ENCODE measurements at places on chromosomes 12 and 14. TPM values are rescaled to one million over a fixed set of nuclear protein-coding genes. Genes with fewer than 3 reads are reported as not detected.

Gene FOXN4
- total RNA-seq = not detected

Gene RFX4
- not detected for total RNA-seq

Gene PDE3A
- 6.5 TPM for total RNA-seq

Gene GSC
- not detected for total RNA-seq

Gene RNF31
- total RNA-seq = 86.6 TPM

Gene POTEM
- total RNA-seq = not detected

Gene PLD4
- total RNA-seq = 2.6 TPM

Gene SMIM41
- total RNA-seq = 0.78 TPM

Gene POLE
- 42.4 TPM for total RNA-seq

GRCh38 chr14:75311356-75311755 is 32.7 kb downstream of the FOS start:
- no peak for DNase-seq

- no peak for DNase-seq
Measured at GRCh38 chr14:54349713-54350112, 47.1 kb upstream of the CDKN3 start.

DNA sequence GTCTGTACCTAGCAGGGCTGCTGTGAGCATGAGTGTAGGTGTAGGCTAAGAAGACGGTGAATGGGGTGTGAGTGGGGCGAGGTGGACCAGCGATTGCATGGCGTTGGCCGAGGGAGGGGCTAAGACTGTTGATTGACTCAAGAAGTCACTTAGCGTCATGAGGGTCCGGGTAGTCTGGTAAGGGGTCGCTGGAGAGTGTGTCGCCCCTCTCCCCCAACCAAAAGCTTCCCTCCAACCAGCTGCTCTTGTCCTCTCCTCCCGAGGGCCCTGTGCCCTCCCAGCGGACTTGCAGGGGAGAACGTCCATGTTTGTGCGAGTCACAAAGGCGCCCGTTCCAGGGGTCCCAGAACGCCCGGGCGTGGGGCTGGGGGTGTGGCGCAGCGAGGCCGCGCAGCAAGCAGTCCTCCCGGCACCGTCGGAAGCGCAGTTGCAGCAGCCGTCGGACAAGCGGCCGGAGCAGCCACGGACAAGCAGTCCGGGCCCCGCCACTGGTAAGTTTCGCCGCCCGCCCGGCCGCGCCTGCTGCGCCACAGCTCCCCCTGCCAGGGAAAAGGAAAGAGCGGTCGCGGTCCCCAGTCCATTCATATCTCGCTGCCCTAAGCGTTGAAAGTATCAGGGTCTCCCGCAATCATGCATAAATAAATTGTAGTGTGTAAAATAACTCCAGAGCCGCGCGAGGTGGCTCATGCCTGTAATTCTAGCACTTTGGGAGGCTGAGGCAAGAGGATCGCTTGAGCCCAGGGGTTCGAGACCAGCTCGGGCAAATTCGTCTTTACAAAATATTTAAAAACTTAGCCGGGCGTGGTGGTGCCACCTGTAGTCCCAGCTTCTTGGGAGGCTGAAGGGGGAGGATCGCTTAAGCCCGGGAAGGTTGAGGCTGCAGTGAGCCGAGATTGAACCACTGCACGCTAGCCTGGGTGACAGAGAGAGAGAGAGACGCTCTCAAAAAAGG is at the start of gene CCDC63:
TSS of gene CCDC63 (plus strand) at position 373 of the 952 bp plus-strand sequence. CDS start 5,968 bp downstream, outside the sequence.
- DNase-seq = peak; percentile 61

DNA sequence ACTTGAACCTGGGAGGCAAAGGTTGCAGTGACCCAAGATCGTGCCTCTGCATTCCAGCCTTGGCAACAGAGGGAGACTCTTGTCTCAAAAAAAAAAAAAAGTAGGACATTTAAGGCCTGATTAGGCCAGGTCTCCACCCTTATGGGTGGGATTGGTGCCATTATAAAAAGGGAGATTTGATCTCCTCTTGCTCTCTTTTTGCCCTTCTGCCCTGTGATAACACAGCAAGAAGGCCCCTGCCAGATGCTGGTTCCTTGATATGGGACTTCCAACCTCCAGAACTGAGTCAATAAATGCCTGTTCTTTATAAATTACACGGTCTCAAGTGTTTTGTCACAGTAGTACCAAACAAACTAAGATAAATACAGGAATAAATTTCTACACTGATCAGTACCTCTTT is 81.0 kb downstream of the C2CD5 start:
- DNase-seq = no peak

GRCh38 chr14:94921882-94922585 is 152.1 kb upstream of the GSC start:
- no peak for DNase-seq

DNA sequence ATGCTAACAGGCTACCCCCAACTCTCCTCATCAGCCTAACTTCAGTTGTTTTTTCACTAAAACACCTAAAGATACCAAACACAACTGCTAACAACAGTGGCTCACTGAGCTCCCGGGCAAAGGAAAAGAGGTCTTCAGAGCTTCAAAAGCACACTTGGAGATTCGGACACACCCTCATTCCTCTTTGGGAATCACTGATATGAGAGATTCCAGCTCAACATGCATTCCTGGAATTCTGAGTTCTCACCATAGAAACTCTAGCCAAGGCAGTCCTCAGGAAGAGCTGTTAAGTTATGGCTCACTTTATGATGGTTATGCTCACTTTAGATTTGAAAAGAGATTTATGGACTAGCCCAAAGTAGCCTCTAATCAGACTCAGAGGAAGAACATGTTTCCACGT is 40.1 kb downstream of the STXBP6 start:
- DNase-seq = no peak

DNA sequence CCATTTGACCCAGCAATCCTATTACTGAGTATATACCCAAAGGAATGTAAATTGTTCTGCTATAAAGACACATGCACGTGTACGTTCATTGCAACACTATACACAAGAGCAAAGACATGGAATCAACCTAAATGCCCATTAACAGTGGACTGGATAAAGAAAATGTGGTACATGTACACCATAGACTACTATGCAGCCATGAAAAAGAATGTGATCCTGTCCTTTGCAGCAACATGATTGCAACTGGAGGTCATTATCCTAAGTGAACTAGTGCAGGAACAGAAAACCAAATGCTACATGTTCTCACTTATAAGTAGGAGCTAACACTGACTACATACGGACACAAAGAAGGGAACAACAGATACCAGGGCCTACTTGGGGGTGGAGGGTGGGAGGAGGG is 45.7 kb upstream of the VRK1 start:
- no peak for DNase-seq

GRCh38 chr14:79043194-79043889 is 873.2 kb downstream of the NRXN3 start:
- no peak for DNase-seq

DNA sequence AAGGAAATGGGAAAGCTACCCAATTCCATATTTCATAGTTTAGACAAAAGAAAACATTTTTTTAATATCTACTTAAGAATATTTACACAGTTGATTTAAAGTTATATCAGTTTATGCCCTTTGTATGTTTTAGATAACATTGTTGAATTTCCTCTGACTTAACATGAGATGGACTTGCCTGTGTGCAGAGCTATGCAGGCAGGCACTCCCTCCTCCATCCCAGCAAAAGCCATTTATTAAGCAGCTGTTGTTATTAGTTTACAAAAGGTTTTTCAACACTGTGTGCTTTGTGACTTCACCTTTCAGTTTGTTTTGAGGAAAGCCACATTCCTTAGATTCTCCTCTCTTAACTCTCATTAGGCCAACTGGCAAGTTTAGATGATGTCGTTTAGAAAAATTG is 337.5 kb upstream of the PDE3A start:
- DNase-seq = no peak

DNA sequence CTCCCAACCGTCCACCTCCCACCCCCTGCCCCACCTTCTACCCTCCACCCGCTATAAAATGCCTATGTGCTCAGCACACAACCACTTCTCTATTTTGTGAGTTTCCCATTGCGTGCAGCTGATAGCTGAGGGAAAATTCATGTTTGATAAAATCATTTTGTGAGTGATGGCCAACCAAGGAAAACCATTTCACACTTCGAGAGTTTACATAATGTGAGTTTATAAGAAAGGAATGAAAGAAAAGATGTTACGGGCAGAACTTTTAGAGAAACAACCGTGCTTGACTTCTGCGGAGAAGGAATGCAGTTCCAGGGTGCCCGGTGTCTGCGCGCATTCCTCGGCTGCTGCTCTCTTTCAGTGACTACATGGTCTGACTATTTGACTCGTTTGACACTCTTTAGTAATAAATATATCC is 140.9 kb downstream of the EFCAB11 start:
- DNase-seq = no peak

DNA sequence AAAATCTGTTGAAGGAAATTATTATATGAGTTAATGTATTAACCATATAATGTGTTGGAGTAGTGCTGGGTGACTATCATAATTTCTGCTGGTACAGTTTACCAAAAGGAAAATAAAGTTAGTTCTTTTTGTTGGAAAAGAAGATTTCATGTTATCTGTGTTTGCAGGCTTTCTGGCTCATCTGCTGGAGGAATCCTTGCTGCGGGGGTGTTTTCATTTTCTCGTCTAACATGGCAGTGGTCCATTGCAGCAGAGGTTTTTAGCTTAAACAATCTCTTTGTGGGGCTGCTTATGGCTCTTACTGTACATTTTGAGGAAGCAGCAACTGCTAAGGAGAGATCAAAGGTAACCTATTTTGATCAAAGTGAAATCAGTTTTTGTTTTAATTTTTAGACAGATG is 24.1 kb downstream of the TMEM260 start:
- no peak for DNase-seq

DNA sequence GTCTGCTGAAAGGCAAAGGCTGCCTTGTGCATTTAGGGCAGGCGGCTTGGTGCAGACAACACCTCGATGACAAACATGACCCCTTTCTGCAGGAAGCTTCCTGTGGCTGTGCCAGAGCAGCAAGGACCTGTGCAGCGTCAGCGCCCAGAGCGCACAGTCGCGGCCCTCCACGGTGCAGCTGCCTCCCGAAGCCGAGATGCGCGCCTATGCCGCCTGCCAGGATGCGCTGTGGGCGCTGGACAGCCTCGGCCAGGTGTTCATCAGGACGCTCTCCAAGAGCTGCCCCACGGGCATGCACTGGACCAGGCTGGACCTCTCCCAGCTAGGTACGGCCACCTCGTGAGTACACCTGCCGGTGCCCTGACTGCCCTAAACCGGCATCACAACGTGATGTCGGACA is 57.3 kb downstream of the ANKRD9 start:
- no peak for DNase-seq

- no peak for DNase-seq
Measured at GRCh38 chr14:38646391-38646790, 390.5 kb upstream of the CLEC14A start.

DNA sequence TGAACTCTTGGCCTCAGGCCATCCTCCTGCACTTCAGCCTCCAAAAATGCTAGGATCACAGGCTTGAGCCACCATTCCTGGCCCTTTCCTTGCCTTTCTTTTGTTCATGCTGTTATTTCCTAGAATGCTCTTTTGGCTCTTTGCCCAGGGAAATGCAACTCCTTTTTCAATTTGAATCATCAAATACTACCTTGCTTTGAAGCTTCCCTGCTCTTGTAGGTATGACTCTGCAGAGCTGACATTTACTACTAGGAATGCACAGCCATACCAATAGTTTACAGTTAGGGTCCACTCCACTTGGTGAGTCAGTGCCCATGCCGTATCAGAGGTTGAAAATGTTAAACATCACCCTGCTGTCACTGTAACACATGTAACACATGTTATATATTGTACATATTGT is 107.0 kb upstream of the CRY1 start:
- no peak for DNase-seq
